ENCODE measurements at places on chromosomes 16 and 17.

GRCh38 chr17:72761431-72761830, 331.1 kb downstream of the SLC39A11 start:
- DNase-seq = no peak

DNA sequence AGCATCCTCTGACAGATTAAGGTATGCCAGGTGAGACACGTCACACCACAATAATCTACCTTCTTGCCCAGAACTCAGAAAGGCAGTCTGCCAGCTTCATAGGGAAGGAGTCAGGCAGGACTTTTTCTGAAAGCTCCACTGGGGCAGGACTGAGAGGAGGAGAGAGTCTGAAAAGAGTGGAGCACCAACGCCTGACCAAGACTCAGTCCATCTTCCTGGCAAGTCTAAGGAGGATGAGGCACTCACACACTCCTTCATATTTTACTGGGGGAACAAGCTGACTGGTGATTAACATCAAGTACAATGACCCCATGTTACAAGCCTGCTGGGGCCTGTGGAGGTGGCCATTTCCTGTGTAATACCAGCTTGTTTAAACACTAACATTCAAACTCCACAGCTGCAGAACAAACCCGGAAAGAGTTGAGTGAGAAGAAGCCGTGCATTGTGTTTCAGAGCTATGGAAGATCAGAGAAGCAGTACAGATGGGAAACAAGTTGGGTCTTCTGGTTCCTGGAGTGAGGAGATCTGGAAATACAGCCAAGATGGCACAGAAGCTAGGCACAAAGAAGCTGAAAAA, 122.4 kb downstream of the HIC1 start:
- no peak for DNase-seq

DNA sequence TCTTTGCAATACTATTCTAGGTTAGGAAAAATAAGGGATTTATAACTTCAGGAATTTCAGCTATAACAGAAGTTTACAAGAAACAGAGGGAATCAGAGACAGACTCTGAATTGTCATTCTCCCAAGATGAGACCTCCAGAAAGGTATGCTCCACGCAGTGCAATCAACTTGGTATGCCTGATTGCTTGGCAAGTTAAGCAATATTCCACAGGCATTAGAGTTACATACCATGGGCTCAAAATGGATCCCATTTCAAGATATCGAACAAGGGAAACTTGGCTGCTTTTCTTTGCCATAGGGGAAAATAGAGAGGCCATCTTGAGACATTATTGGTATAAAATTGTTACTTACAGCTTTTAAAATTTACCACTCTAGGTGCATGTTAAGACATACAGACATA, 615.6 kb upstream of the SOX9 start:
- DNase-seq = no peak

GRCh38 chr17:76251478-76252039, 11.3 kb upstream of the RNF157 start:
- no peak for DNase-seq

DNA sequence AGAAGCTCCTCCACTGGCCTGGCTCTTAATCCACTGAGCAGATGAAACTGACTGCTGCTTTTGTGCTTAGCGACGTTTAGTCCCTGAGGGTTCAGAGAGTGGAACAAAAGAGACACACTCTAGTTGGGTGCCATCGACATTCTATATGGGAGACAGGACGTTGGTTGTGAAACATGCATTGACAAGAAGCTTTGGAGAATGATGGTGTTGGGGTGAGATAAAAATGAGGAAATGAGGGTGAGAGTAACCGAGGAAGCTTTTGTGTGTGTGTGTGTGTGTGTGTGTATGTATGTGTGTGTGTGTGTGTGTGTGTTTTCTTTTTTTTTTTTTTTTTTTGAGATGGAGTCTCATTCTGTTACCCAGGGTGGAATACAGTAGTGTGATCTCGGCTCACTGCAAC, 89.5 kb downstream of the ABCC1 start:
- no peak for DNase-seq
